EL (cell line): ENCODE measurements at places on chromosomes 6 and 20.
A peak's percentile ranks its signal among the peaks of the same experiment; 100 is the strongest.

- peak; percentile 1 for DNase-seq
These were observed 5.0 kb downstream of the TNFRSF6B start for GRCh38 chr20:63701329-63702035.

DNA sequence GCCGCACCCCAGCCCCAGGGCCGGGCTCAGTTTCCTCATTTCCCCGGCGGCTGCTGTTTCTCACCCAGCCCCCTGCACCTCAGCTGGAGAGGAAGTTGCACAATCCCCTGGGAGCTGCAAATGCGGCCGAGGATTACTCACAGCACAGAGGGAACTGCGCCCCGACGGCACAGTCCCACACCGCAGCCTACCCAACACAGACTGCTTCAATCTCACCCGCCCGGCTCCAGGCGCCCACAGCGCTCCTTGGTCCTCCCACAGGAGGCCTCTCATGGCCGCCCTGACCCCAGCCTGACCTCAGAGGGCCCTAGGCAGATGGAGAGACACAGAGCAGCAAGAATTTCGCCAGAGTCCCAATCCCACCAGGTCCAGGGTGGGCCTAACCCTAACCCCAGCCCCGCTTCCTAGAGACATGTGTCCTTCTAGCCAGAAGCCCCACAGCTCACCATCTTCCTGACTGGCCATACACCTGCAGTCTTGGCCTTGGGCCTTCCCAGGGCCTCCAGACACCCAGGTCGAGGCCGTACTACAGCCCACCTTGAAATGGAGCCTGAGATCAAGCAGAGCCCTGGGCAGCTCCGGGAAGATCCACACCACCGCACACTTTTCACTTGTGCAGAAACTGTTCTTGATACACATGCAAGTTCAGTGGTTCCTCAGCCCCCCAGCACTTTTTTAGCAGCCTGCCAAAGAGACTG lies 11.7 kb downstream of the TFEB start:
- DNase-seq, result peak; percentile 93

DNA sequence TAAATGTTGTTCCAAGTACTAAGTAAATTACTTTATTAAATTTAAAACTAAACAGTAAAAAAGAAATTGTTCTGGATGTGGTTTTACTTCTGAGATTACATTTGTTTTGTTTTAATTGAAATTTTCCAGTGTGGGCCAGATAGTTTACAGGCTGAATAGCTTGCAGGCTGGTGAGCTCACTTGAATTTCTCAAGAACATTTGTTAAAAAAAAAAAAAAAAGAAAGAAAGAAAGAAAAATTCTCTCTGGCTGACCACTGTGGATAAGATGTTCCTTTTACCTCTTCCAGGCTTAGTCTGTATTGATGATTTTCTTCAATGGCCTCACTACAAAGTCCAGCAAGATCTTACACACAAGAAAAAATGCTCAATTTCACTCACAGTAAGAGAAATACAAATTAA lies 85.4 kb downstream of the PLCG1 start:
- no peak for DNase-seq

- no peak for DNase-seq
These were observed 4.4 kb upstream of the PXDC1 start for GRCh38 chr6:3755637-3756545.

DNA sequence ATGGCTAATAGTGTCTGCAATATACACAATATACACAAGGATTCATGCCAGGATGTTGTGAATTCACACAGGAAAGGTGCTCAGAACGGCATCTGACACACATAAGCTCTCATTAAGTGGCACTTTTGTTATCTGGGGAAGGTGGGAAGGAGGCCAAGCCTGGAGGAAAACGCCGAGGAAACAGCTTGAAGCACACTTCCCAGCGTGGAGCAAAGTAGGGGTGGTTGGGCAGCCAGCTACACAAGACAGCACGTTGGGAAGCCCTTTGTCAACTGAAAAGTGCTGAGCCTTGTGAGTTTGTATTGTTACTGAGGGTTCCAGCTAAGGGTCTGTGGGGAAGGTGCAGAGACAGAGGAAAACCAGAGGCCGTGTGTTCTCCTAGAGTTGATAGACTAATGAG lies 181.0 kb downstream of the ZMYND8 start:
- DNase-seq, result no peak

GRCh38 chr6:105642708-105643107 lies 239.8 kb upstream of the PREP start:
- no peak for DNase-seq

DNA sequence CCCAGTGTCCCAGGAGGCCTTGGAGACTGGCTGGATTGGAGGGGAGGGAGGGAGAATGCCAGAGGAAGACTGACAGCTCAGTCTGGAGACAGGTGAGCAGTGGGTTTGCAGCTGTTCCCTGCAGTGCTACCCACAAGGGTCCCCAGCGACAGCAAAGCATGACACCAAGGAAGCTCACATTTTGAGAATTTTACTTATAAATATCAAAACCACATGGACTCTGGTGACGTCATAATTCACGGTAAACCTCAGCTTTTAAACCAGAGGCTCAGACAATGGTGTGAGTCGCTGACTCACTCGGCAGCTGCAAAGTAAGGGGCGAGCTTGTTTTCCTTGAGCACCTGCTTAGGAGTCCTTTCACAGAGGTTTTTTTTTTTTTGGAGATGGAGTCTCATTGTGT lies 65.2 kb downstream of the THBS2 start:
- peak; percentile 91 for DNase-seq

DNA sequence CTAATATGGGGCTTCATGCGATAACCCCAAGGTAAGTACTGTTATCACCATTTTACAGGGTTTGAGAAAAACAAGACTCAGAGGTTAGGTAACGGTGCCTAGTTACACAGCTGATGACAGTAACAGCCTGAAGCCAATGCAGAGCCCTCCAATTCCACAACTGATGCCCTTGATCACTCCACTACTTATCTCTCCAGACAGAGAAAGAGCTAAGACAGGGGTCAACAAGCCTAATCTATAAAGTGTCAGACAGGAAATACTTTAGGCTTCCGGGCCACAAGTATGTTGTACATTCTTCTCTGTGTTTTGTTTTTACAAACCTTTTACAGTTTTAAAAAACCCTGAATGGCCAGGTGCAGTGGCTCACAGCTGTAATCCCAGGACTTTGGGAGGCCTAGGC lies 50.9 kb downstream of the MAP7 start:
- no peak for DNase-seq

DNA sequence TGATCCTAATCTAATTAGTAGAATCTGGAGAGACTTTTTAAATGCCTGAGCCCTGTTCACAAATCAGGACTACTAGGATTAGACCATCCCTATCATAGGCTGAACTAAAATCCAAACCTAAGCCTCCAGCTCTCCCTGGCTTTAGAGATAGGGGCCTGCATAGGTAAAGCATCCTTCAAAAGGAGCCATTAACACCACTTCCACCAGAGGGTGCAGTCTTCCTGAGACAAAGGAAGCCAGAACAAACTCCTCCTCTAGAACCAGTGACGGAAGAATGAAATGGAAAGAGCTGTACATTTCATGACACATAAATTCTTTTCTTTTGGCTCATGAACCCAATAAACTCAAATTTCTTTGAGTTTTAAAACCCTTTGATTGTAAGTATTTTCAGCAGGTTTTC lies 291.2 kb upstream of the ADGRB3 start:
- DNase-seq, result no peak

- DNase-seq, result peak; percentile 64
These were observed 27.4 kb upstream of the IGF2R start for GRCh38 chr6:159941286-159942113.

DNA sequence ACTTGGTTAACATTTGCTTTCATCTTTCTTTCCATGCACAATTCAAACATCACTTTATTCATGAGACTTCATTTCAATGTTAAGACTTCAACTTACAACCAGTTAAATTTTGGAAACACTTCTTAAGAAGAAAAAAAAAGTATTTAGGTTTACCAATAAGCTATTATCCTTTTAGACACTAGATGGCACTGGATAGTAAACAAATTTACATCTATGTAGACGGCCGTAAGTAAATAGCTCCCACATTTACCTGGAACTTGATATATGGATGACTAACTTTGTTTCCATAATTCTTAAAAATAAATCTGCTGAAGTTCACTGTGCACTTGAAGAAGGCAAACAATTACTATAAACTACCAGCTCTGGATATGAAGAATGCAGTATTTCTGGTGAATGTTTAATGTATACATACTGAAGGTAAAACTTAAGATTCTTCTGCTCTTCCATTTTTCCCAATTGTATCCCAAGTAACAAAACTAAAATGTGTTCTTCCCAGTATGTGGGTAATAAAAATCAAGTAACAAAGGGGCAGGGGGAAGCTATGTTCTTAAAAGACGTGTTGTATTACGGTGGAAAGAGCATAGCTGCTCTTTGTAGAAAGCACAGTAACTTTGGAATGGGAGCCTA lies 130.6 kb upstream of the C6orf118 start:
- DNase-seq, result no peak

- peak; percentile 20 for DNase-seq
These were observed 56.6 kb upstream of the RREB1 start for GRCh38 chr6:7050872-7051779.

GRCh38 chr6:106142876-106143431 lies 56.8 kb downstream of the PRDM1 start:
- DNase-seq, result no peak

DNA sequence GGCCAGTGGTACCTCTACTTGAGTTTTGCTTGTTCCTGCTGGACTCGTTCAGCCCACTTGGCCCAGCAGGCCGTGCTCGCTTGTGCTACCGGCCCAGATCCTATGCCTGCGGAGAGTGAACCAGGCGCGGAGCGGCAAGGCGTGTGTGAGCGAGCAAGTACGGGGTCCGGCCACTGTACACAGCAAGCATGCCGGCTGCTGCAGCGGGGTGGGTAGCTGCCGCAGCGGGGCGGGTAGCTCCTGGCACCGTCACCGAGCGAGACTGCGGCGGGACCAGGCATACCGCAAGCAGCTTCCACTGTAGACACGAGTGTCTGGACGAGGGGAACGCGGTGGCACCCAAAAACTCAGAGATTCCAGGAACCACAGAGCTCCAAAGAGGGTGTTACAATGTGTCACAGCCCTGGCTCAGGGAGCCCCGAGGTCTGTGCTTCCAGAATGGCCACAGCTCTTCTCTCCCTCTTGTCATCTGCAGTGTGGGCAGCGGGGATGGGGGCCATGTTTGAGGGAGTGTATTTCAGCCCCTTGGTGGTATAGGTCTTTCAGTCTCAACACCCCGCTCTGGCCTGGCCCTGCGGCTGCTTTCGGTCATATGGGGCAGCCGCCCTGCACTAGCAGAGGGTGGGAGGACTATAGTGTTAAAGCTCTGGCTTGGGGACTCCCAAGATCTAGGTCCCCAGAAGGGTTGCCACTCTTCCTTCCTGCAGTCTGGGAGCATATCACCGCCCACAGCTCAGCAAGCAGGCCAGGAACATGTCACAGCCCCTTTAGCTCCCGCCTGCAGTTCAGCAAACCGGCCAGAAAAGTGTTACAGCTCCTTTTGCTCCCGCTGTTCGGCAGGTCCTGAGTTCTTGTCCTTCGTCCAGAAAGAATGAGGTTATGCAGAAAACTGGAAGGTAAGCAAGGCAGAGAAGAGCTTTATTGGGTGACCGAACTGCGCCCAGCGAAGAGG lies 6.1 kb upstream of the RWDD1 start:
- peak; percentile 41 for DNase-seq

DNA sequence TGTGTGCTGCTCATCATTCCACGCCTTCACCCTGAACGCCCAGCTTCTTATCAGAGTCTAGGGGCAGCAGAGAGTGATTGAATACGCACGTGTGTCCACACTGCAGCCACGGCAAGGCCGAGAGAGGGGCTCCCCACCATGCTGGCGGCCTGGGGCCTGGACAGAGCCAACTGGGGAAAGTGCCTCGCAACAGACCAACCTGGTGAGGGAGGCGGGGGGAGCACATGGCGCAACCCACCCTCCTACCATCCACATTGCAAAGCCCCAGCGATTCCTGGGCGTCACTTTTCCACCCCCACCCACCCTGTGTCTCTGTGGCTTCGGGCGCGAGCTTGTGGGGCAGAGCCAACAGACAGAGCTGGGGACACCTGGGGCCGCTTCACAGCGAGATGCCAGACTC lies 66.4 kb upstream of the DUSP22 start:
- DNase-seq, result no peak

- DNase-seq, result peak; percentile 91
These were observed 54.4 kb downstream of the JAG1 start for GRCh38 chr20:10619427-10619826.

DNA sequence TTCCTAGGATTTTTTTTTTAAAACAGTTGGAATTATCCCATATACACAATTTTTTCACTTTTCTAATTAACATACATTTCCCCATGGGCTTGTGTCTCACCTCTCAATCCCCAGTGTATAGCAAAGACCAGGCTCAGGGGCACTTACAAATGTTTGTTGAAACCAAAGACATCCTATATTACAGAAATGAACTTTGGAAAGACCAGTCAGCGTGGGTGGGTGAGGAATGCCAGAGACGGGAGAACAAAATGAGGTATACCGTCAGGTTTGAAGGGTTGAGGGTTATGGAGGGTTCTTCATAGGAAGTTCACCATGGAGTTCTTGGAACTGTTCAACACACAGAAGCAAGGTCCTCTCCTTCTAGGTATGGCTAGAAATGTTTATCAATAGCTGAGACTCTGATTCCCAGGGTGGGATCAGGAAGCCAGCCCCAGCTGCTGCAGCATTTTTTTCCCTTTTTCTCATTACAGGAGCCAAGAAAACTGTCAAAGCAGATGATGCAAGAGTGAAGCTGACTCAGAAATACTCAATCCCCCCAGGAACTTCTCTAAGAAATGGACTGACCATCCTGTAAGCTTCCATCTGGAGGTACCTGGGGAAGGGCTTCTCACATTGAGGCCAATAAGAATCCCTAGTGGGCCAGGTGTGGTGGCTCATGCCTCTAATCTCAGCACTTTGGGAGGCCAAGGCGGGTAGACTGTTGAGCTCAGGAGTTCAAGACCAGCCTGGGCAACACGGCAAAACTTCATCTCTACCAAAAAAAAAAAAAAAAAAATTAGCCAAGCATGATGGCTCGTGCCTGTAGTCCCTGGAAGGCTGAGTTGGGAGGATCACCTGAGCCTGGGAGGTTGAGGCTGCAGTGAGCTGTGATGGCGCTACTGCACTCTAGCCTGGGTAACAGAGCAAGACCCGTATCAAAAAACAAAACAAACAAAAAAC lies 15.9 kb upstream of the TBC1D20 start:
- peak; percentile 50 for DNase-seq

- peak; percentile 38 for DNase-seq
These were observed 912 bp upstream of the OR12D3 start for GRCh38 chr6:29376003-29376402.

DNA sequence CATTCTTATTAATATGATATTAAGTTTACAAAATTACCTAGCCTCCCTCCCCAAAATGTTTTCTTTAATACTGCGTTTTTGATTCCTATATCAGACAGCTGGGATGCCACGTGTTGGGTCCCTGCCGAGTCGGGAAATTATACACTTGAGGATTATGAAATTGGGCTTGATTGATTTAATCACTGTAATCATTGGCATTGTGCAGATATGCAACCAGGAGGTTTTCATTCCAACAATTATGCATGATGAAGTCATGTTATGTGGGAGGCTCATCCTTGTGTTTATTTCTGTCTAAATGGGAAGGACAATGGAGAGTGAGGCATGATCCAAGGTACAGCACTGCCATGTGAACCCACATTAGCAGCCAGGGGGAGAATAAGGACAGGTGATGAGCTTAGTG lies 30.6 kb upstream of the RIPOR2 start:
- DNase-seq, result no peak

- no peak for DNase-seq
These were observed 35.5 kb downstream of the UQCC2 start for GRCh38 chr6:33675968-33676367.

GRCh38 chr20:6665621-6666355 lies 101.7 kb upstream of the BMP2 start:
- DNase-seq, result no peak

- DNase-seq, result peak; percentile 71
These were observed 3.5 kb upstream of the HIVEP1 start for GRCh38 chr6:12008366-12009179.
